ENCODE measurements at places on chromosomes 12 and 14.

GRCh38 chr12:93663006-93663728 is 14.0 kb upstream of the CRADD start:
- DNase-seq: no peak

- DNase-seq: no peak
Measured at GRCh38 chr14:64856529-64857445, 22.9 kb downstream of the SPTB start.

- no peak for DNase-seq
Measured at GRCh38 chr14:21105095-21105494, 4.2 kb downstream of the TMEM253 start.

GRCh38 chr14:68268197-68268596 is 448.6 kb downstream of the RAD51B start:
- no peak for DNase-seq

DNA sequence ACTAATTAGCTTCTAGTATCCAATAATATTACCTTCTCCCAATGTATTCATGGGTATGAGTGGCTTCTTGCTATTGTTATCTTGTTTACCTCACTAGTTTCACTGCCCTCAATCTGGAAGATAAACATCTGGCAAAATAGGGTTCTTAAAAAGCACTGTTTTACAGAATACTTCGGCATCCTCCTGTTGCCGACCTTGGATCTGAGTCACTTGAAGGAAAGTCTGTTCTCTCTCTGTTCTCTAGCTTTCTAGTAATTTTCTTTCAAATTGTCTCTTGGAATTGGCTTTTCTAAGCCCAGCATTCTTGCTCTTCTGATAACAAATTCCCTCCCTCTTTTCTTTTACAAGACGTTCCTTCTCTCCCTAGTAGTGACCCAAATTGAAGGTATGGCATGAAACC is 189.5 kb downstream of the KITLG start:
- DNase-seq: no peak

DNA sequence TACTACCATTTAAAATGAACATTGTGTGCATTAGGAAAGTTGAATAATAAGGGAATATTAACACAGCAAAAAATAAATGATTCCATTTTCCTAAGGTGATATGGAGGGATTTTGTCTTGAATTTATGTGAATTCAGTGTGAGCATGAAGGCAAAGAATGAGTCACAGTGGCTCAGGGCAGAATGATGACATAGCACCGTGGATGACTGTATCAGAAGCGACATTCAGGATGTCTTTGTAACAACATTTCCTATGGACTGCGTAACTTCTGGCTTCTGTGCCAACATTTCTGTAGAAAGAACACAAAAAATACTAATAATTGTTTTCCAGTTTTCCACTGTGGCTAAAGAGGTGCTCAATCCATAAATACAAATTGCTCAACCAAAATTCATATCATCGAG is 54.6 kb downstream of the TTC8 start:
- no peak for DNase-seq

DNA sequence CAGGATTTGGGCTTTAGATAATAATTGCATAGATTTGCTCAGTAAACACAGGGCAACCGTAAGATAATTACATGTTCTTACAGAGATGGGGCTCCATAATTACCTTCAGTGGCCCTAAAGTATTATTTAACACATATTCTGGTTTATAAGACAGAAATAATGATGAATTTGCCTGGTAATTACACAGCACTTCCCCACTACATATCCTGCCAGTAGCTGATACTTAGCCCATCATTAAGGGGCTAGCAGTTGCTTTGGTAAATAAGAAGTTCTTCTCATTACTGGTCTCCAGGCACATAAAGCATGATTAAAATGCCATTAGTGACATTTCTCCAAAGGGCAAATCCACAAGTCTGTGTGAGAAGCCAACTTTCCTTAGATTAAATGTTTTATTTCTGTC is 158.7 kb downstream of the NUAK1 start:
- DNase-seq: no peak

GRCh38 chr12:31485571-31485970 is 105.4 kb downstream of the DENND5B start:
- DNase-seq: no peak

DNA sequence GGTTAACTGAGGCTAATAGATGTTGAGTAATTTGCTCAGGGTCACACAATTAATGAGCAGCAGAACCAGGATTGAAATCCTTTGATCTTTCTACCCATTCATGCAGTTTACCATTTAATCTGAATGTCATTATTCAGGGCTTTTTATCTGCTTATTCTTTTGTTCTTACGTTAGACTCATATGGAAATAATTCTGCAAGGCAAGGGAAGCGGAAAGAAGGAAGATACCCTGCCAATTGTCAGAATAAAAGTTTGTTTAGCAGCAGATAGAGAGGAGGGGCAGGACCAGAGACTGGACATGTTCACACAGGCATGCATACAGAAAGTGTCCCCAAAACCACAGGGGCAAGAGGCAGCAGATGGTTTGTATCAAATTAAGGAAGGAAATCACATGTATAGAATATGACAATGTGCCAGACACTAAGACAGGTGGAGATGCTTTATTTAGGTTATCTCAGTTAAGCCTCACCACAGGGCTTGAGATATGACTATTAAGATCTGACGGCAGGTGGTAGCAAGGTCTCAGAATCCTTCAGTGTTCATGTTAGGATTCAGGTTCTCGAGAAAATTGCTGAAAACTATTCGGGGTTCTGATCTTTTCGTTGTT is 29.8 kb downstream of the BRMS1L start:
- no peak for DNase-seq

GRCh38 chr12:29728030-29728429 is 55.7 kb downstream of the TMTC1 start:
- DNase-seq: no peak

- DNase-seq: no peak
Measured at GRCh38 chr12:52521568-52522266, 1.5 kb upstream of the KRT5 start.

GRCh38 chr14:74314576-74314975 is 11.8 kb upstream of the ABCD4 start:
- no peak for DNase-seq

DNA sequence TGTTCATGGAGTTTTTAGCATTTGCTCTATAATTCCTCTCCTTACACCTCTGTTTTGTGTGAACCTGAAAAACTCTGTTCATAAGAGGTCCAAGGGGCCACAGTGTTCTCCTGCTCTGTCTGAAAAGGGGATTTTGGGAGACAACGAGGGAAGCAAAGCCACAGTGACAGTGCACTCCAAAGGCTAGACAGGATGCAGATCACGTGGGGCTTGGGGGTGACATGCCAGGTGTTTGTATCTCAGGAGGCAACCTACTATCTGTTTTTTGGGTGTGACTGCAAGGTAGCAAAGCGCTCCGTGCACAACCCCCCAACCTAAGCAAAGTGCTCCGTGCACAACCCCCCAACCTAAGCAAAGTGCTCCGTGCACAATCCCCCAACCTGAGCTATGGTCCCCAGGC is 5.1 kb upstream of the CHD4 start:
- DNase-seq: peak; percentile 62

DNA sequence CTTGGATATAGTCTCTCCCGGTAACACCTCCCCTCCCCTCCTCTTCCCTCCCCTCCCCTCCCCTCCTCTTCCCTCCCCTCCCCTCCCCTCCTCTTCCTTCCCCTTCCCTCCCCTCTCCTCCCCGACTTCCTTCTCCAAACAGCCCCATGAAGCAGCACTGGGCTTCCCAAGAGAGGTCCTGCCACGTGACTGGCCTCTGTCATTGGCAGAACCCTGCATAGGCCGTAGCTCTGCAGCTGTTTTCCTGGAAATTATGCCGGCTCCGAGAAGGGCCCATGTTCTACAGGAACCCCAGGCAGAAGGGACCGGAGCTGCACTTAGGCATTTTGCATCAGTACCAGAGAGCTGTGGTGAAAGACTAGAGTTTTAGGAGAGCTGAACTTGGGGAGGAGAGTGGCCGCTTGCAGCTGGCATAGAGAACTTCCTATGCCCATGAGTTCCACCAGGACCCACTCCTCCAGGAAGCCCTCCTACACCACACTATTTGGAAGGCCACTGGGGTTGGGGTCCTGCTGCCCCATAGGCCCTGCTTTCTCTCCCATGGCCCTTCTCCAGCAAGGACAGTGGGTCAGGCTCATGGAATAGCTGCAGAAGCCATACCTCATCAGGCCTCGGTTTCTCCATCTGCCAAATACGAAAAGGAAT is 5.1 kb upstream of the TNFAIP2 start:
- DNase-seq: no peak

- no peak for DNase-seq
Measured at GRCh38 chr12:116338064-116338846, 60.8 kb upstream of the MED13L start.

- DNase-seq: no peak
Measured at GRCh38 chr12:98464190-98464589, 51.2 kb upstream of the TMPO start.

DNA sequence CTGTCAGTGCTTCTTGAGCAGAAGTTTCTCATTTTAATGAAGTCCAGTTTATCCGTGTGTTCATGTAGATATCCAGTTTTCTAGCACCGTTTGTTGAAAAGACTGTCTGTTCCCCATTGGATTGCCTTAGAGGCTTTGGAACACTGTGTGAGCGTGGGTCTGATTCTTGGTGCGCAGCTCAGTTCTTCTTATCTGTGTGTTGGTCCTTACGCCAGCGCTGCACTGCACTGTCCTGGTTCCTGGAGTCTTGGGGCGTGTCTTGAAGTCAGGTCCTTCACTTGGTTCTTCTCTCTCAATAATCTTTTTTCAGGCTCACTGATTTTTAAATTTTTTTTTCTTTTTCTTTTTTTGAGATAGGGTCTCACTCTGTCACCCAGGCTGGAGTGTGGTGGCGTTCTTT is 25.5 kb downstream of the EP400 start:
- DNase-seq: no peak

GRCh38 chr14:63659726-63660125 is 18.1 kb upstream of the WDR89 start:
- DNase-seq: no peak

- DNase-seq: no peak
Measured at GRCh38 chr12:29547864-29548263, 50.4 kb upstream of the OVCH1 start.

- no peak for DNase-seq
Measured at GRCh38 chr12:89765959-89766824, 57.6 kb upstream of the ATP2B1 start.

DNA sequence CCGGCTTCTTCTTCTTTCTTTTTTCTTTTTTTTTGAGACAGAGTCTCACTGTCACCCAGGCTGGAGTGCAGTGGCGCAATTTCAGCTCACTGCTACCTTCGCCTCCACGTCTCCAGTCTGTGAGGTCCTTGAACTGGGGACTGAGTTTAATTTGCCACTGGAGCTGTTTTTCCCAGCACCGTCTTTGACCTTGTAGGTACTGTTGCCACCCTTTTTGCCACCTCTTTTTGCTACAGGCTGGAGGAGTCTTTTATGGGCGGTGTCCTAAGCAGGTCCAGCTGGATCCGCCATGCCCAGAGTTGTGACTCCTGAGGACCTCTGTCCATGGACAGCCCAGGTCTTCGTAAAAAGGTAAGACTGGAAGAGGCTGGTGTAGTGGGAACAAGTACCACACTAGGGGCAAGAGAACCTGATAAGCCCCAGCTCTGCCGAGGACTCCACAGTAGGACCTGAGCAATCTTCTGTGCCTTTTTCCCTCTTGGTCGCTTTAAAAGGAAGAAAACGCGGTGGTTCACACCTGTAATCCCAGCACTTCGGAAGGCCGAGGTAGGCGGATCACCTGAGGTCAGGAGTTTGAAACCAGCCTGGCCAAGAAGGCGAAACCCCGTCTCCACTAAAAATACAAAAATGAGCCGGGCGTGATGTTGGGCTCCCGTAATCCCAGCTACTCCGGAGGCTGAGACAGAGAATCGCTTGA is 946 bp downstream of the RNU4-2 start:
- DNase-seq: no peak

- no peak for DNase-seq
Measured at GRCh38 chr14:50776522-50776921, 54.4 kb downstream of the NIN start.

DNA sequence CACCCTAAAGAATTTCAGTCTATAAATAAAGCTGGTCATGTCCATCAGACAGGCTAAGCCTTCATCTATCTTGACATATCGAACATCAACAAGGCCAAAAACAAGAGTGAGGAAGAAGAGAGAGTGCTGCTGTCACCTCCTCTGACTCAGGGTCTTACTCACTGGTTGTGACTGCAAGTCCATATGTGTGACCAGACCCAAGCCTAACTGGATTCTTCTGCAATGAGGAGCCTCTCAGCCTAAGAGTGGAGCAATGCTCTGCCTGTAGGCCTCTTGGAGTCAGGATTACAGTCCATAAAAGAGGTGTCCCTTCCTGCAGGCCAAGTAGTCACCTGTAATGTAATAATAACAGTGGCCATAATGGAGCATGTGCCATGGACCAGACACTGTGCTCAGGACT is 121.2 kb upstream of the SLC35F4 start:
- no peak for DNase-seq

DNA sequence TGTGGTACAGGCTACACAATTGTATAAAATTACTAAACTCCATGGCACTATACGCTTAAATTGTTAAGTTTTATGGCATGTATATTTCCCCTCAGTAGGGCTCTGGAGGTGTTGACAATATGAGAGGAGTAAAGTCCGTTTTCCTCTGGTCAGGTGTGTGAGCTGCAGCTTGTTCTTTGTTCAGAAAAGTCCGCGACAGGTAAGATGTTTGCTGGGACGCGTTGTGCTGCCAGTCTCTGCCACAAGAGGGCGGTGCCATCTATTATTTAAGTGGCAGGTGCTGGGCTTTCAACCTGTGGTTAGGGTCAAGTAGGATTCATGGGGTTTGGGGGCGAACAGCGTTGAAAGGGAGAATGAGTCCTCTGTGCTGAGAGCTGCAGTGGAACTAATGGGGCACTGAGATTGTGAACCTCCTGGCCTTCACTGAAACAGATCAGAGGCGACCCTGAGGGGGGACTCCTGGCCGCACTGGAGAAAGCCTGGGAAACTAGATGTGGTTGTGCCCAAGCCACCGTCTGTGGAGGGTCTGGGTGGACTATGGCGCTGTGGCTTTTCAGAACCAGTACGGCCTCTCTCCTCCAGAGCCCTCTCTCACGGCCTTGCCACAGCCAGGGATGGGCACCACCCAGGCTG is 179.0 kb downstream of the SLC15A4 start:
- peak; percentile 24 for DNase-seq

DNA sequence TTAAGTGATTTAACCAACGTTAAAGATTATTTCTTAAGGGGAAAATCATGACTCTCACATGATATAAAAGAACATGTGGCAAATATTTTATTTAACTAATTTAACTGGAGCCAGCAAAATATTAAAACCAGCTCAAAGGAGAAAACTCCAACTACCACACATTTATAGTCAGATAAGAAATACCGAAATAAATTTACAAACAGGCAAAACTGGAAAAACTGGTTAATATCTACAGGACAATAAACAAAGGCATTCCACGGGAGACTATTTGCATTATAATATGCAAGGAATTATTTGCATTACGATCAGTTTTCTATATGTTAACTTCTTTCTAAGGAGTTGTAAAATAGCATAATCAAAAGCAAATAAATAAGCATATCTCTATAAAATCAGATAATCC is 13.8 kb upstream of the BCL2L14 start:
- DNase-seq: no peak

- no peak for DNase-seq
Measured at GRCh38 chr14:57981817-57982560, 116.1 kb upstream of the SLC35F4 start.

Measured in DND-41 (cell line).